ENCODE measurements at places on chromosomes 6 and 20. TPM values are rescaled to one million over a fixed set of nuclear protein-coding genes. Genes with fewer than 3 reads are reported as not detected.

Gene BPIFB6
- total RNA-seq, result not detected

Gene CD40
- 8.0 TPM for total RNA-seq

Gene DLK2
- 1.9 TPM for total RNA-seq

Gene MMP24
- 0.35 TPM for total RNA-seq

Gene PEX7
- 11.7 TPM for total RNA-seq

Gene ADAM33
- total RNA-seq, result 13.4 TPM

Gene ASIP
- total RNA-seq, result 15.0 TPM

Gene CCN2
- 12.5 TPM for total RNA-seq

DNA sequence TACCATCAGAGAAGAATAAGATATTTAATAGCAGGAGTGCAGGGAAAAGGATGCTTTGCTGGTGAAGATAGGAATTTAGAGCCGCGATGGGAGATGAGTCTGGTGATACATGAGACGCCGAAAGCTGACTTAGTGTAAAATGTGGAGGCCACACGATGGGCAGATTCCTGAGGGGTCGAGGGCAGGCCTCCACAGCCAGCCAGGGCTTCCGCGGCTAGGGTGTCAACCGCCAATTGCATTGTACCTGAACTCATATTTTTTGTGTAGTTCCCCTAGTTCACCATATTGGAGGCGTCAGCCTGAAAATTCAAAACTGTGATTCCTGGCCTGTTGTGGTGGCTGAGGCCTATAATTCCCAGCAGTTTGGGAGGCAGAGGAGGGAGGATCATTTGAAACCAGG is 8.5 kb downstream of the ETV7 start:
- no peak for DNase-seq

DNA sequence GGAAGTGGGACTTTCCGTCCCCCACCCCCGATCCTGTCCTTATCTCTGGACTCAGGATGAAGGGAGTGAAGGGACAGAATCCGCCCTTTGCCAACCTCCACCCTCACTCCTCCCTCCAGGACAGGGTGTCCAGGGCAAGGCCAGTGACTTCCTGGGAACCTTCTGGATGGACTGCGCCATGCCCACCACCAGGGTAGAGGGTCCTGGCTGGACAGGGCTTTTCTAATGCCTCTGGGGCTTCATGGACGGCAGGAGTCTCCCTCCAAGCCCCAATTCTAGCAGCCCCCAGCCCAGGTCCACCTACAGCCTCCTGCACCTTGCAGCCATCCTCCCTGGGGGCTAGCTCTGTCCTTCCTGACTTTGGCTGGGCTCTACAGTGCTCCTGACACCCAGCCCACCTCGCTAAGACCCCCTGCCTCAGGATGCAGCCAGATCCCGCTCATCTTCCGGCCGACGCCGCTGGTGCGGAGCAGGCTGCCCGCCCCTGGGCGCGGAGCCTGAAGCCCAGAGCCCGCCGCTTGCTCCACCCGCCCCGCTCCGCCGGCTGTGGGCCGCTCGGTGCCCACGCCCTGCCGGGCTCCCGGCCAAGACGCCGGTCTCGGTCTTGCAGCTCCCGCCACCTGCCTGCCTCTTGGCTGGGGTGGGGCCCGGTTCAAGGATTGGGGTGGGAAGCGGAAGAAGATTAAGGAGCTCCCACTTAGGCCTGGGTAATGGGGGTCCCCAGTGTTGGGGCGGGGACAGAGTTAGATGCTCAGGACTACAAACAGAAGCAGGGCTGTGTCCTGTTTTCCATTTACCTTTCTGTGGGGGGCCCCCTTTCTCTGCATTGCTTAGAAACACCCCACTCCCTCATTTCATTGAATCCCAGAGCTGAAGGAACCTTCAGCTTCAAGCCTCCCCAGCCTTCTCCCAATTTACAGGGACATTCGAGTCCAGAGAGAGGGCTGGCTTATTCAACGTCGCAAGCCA is 72.8 kb downstream of the MDGA1 start:
- no peak for DNase-seq

GRCh38 chr6:93749191-93749590 is 329.8 kb upstream of the EPHA7 start:
- no peak for DNase-seq

DNA sequence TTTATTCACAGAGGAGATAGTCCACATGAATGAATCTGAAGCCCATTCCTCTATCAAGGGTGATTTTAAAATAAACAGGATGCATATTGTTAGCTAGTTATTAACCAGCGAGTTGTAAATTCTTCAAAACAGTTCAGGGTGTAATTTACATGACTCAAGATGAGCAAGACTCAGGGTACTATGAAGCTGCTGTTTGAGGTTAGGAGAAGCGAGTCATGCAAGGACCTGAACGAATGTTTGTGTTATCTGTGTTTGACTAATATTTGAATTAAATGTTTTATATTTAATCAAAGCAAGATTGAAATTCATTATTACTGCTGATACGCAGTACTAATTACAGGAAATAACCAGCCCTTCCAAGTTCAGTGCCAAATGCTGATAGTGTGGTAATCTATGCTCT is 191.1 kb downstream of the SAMD5 start:
- DNase-seq, result no peak

GRCh38 chr6:129416337-129416990 is 293.5 kb downstream of the ARHGAP18 start:
- peak; percentile 66 for DNase-seq

GRCh38 chr20:57480444-57481160 is 44.3 kb downstream of the CTCFL start:
- DNase-seq, result no peak

GRCh38 chr6:81763968-81764367 is 11.5 kb upstream of the TENT5A start:
- DNase-seq, result no peak

- no peak for DNase-seq
Measured at GRCh38 chr6:104711371-104711770, 148.3 kb downstream of the HACE1 start.

DNA sequence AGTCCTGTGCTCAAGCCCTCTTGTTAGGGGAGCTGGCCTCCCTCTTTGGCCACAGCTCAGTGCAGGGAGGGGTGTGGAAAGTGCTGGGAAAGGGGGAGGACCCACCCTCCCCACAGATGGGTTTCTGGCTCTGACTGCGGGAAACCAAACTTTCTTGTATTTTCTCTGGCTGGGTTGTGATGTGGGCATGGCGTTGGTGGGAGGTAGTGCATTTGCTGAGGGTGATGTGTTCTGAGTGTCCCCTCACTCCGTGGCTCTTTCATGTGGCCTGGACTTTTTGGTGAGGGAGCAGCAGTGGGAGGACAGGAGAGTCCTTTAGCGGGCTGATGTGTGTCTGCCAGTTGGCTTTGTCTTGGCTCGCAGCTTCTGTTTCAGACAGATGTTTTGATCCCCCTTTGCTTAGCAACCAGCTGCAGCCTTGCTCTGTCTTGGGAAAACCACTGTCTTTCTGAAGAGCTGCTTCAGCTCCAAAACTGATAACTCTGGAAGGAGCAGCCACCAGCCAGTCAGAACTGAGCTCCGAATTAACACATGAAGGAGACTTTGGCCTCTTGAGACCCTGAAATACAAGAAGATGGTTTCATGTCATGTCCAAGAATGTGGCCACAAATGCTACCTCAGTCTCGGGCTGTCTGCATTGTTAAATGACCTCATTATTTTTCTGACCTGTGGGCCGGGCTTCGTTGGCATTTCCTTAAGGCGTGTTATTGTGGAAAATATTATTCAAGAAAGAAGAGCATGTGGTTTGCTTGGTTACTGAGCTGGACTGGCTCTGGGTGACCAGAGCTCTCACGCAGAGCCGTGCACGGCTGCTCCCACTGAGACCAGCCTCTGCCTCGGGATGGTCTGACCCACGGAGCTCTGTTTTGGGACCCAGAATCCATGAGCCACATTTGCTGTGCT is 21.5 kb downstream of the SYNJ2 start:
- peak; percentile 77 for DNase-seq
